ENCODE measurements at places on chromosomes 1 and 21.

DNA sequence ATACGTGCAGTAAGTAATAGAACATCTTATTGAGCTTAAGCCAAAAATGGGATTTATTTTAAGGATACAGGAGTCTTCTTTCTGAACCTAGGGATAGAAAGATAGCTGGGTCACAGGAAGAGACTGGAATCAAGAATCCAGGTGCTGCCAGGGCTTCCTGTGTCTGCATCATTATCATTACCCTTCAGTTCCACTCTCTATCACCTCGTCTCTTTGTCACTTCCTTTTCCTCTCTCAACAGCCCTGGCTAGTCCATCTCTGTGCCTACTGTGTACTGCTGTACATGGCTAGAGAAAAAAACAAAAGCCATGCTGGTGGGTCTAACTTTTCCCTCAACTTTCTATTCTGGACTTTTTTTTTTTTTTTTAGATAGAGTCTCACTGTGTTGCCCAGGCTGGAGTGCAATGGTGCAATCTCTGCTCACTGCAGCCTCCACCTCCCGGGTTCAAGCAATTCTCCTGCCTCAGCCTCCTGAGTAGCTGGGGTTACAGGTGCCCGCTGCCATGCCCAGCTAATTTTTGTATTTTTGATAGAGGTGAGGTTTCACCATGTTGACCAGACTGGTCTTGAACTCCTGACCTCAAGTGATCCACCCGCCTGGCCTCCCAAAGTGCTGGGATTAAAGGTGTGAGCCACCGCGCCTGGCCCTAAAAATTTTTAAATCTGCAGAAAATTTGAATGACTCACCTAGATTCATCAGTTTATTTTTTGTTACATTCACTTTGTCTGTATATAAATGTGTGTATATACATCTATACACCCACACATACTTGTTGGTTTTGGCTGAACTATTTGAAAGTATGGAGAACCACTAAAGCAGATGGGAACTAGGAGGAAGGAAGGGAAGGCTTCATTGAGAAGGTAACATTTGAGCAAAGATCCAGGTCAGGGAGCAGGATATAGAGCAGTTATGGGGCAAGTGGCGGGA is 31.9 kb downstream of the UBE4B start:
- no peak for DNase-seq

DNA sequence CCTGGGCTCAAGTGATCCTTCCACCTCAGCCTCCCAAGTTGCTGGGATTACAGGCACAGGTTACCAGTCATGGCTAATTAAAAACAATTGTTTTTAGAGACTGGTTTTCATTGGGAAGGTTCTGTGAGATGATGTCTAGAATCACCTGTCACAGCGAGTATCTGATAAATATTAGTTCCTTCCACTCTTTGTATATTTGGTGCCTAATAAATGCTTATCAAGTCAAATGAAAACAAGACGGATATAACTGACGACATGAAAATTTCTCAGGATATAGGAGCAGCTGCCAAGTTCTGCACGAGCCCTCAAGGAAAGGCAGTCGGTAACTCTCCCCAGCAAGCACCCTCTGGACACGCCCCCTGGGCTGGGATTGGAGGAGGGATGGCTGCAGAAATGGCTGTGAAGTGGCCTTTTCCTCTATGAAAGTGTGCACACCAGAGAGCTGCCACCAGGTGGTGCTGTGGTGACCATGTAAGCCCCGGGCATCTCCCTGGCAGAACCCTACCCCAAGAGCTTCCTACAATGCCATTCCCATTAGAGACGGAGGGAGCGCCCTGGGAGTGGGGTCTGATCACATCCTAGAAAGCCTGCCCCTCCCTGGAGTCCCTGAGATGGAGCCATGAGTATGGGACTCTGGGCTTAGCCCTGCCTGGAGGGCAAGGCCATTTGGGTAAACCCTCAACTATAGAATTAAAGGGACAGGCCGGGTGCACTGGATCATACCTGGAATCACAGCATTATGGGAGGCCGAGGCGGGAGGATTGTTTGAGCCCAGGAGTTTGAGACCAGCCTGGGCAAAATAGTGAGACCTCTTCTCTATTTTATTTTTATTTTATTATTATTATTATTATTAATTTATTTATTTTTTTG is 50.9 kb downstream of the HTR6 start:
- DNase-seq = peak; percentile 80

DNA sequence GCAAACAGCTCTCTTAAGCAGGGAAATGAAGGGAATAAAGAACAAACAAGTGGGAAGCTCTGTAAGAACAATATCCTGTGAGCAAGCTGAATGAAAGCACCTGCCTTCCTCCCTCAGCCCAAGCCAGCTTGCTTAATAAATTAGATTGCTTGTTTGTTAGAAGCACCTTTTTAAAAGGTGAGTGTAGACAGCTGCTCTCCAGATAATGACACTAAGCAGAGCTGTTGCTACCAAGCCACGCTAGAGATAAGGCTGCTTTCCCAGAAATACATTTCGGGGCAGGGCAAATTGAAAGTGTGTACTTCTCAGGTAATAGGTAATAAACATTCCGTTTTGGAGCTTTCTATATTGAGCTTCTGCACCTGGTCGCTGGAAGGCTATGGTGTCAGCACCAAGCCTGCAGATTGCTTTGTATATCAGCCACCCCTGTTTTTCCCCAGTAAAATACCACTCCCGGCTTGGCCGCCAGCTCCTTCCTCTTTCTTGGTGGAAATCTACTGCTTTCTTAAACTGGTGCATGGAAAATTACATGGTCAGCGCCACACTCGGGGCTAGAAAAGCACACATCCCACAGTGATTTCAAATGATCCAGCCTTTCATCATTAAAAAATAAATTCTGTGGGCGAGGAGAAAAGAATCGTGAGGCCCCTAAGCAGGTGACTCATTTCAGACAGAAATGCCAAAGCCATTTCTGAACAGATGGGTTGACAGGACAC is 151.3 kb downstream of the ETS2 start:
- no peak for DNase-seq

DNA sequence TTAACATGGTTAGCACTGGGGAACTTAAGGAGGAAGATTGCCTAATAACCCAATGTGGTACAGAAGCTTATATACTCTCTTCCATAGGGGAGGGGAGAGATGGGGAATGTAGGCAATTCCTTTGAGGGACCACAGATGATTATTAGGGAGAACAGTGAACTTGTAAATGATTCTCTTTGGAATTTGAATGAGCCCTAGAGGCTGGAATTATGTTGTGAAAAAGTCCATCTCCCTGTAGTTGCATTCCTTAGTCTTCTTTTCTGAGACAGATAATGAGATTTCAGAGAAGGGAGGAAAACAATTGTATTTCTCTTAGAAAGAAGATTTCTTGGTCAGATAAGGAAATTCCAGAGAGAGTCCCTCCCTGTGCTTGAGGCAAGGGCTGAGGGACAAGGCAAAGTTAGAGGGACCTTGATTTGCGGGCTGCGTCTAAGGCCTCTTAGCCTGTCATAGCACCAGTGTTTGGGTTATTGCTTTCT is 89.0 kb upstream of the HMCN1 start:
- DNase-seq = no peak

DNA sequence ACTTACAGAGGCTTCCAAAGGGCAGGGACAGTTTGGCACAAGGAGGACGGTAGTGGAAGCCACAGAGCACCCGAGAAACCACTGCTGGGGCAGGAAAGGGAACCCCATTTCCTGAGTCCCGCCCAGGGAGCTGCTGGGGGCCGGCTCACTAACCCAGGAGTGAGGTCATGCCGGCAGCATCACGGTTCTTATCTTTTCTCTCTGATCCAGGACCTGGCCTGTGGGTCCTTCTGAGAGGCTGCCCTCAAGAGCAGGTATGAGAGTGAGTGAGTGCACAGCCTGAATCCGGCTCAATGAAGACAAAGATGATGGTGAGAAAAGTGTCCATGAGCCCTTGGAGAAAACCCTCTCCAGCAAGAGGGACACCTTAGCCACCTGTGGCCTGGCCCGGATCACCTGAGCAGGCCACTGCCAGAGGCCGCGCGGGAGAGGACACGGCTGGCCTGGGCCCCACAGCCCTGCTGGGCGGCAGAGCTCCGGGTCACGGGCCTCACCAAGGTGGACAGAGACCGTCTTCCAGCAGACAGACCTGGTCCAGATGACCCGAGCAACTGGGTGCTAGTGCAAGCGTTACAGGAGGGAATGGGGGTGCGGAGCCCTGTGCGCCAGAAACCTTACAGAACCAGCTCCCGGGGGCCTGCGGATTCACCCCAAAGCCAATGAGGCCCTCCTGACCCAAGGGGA is 94.9 kb downstream of the RIPK4 start:
- no peak for DNase-seq

- DNase-seq = no peak
These were observed 51.4 kb downstream of the TP53BP2 start for GRCh38 chr1:223794136-223794880.

DNA sequence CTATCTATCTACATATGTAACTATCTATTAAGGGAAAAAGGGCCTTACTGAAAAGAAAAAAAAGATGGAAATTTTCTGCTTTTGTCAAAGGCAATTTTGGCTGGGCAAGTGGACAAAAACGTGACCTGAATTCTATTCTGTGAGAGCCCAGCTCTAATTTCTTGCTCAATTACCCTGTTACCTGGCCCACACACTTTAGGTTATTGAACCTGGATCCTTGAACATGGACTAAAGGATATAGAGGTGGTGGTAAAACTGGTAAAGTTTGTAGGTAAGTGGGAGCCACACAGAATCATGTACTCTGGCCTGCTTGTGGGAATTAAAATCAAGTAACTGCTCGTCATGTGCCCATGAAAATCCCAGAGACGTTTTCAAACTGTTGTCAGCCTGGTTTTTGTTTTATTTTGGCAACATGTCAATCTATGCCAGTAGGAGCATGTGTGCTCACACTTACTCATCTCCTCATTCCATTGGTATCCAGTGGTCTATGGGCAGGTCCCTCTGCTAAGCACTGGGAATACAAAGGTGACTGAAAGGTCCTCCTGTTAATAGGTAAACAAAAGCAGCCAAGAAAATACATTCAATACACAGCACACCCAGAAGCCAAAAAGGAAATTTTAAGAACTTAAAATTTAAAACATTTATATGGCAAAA is 113.7 kb upstream of the WARS2 start:
- no peak for DNase-seq

- DNase-seq = peak; percentile 44
These were observed 7.7 kb upstream of the ATP1A1 start for GRCh38 chr1:116365353-116365780.

GRCh38 chr1:20949871-20950590 is 162.9 kb upstream of the HP1BP3 start:
- no peak for DNase-seq

DNA sequence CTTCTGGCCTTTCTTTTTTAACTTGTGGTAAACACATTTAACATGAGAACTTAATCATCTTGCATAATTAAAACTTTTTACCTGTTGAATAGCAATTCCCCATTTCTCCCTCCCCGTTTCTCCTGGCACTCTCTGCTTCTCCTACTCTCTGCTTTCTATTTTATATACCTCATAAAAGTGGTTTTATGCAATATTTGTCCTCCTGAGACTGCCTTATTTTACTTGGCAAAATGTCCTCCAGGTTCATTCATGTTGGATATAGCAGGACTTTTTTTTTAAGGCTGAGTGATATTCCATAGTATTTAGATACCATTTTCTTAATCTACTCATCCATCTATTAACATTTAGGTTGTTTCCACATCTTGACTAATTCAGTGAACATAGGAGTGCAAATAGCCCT is 35.0 kb downstream of the BTG3 start:
- DNase-seq = no peak

DNA sequence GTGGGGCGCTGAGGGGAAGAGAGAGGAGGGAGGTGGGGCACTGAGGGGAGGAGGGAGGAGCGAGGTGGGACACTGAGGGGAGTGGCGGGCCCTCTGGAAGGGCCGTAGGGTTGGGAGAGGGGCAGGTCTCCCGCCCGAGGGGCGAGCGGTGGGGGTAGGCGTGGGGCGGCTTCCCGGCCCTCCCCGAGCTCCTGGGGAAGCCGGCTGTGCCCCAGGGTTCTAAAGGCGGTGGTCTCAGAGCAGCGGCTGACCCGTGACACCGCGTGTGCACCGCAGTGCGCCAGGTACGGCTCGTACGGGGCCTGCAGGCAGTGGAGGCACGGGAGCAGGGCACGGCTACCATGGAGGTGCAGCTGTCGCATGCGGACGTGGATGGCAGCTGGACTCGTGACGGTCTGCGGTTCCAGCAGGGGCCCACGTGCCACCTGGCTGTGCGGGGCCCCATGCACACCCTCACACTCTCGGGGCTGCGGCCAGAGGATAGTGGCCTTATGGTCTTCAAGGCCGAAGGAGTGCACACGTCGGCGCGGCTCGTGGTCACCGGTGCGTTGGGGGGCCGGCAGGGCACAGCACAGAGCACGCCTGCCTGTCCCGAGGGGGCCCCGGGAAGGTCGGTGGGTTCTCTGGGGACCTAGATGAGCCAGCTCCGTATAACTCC is 68.5 kb downstream of the OBSCN start:
- no peak for DNase-seq

GRCh38 chr1:59027177-59027576 is 243.3 kb upstream of the JUN start:
- no peak for DNase-seq

DNA sequence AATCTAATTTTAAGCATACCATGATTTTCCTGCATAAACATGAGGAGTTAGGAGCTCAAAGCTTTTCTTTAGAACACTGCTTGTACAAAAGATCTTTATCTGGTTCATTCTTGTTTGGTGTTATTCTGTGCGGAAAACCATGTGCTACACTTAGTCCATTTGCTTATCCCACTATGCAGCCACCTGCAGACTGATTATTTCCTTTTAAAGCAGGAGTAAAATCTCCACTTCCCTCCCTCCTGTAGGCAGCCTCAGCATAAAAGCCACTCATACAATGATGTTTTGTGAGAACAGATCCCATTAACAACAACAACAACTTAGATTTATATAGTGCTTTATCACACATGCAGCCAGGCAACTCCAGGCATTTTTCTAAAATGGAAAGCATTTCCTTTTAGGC is 355.3 kb upstream of the NEGR1 start:
- DNase-seq = no peak

- no peak for DNase-seq
These were observed 27.9 kb upstream of the ATP2B4 start for GRCh38 chr1:203598752-203599151.

GRCh38 chr1:21308847-21309652 is 18.8 kb upstream of the ECE1 start:
- DNase-seq = no peak

GRCh38 chr1:183604815-183605214 is 14.6 kb upstream of the NCF2 start:
- no peak for DNase-seq

GRCh38 chr1:109623601-109624161 is 4.0 kb downstream of the AMPD2 start:
- DNase-seq = no peak

DNA sequence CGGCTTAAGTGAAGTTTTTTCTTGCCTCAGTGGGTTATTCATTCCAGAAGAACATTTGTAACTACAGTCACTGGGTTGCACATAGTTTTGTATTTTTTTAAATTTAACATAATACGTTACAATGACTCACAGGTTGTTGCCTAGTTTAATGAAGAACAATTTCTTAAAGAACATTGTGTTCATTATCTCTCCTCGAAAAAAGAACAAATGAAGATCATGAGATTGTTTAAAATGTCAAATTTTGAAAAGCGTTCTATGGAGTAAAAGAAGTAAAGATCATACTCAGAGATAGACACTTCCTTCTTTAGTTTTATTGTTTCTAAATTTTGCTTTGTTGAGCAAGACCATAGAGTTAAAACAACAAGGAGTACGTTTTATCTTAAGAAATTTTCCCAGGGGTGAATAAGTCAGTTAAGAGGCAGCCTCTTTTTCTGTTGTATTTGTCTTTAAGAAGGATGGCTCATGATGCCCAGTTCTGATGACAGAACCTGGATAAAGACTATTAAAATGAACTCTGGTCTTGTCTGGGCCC is 10.5 kb upstream of the SLAMF1 start:
- no peak for DNase-seq

- DNase-seq = no peak
These were observed 203.3 kb upstream of the IVNS1ABP start for GRCh38 chr1:185520188-185520920.

GRCh38 chr1:175918364-175918801 is 175.0 kb upstream of the TNR start:
- no peak for DNase-seq
